ENCODE measurements at places on chromosomes 2 and 18.

DNA sequence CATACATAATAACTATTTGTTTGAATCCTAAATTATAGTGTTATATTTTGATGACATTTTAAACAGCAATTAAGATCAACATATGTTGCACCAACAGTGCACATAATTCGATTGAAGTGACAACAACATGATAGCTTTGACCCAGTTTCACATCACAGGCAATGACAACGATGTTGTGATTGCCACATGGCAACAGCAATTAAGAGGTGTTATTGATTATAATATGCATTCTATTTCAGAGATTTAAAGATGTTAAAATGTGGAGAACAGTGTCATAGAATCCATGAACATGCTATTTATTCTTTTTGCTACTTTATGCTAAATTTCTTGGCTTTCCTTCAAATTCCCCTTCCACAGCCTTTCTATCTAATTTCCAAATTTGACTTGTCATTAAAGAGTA, 68.3 kb upstream of the STAT1 start:
- DNase-seq: no peak

DNA sequence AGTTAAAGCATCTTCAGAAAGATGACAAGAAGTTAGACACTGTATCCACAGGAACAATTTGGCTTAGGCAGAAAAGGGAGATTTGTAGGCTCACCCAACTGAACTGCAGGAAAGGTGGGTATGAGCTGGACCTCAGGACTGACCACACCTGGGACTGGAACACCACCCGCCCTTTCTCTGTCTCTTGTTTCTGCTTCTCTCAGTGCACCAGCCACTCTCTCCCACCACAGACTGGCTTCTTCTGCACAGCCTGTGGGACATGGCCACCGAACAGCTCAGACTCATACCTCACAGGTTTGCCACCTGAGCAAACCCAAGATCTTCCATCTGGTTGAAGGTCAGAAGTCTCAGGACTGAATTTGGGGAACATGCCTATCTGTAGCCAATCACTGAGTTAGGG, 14.2 kb upstream of the MALT1 start:
- no peak for DNase-seq

GRCh38 chr18:45416168-45416567, 199.1 kb upstream of the SLC14A2 start:
- peak; percentile 99 for DNase-seq

DNA sequence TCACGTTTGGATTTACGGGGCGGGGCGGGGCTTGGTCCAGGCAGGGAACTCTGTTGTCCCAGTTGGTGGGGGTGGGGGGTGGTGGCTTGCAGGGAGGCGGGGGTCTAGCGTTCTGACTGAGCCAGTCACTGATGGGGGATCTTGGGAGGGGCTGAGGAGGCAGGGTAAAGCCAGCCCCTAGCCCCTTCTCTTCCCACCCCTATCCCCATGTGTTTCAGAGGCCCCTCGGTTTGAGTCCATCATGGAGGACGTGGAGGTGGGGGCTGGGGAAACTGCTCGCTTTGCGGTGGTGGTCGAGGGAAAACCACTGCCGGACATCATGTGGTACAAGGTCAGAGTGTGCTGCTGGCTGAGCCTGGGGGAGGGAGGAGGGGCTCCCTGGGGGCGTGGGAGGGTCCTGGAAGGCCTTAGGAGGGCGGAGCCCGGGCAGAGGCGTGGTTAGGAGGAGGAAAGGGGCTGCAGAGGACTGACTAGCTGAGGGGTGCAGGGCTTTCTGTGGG, 22.0 kb upstream of the GMPPA start:
- no peak for DNase-seq

DNA sequence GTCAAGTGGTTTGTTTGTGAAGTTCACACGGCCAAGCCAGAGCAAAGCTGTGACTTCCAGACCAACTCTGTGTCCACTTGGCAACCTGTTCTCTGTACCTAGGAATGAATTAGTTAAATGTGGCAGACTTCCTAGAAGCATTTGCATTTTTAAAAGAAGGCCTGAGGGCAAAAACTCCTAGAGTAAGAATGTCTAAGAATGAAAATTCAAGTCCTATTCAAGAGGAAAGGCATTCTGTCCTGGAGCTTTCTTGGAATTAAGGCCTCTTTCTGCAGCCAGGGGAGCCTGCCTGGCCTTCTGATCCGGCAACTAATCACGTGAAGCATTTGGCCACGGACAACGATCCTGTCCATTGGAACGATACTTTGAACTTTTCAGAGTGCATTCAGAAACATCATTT, 155.0 kb downstream of the SETBP1 start:
- DNase-seq: no peak

DNA sequence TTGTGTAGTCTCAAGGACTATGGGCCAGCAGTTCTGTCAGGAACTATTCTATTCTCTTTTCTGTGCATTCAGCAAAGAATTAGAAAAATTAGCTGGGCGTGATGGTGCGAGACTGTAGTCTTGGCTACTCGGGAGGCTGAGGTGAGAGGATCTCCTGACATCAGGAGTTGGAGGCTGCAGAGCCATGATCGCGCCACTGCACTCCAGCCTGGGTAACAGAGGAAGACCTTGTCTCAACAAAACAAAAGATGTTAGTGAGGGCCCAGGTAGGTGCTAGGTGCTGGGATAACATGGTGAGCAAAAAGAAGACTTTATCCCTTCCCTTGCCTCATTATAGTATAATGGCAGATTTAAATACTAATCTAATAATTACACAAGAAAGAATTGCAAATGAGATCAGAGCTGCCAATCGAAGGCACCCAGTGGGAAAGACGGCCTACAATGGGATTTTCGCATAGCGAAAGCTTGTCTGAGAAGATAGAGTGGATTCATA, 447 bp upstream of the MRPL19 start:
- no peak for DNase-seq

DNA sequence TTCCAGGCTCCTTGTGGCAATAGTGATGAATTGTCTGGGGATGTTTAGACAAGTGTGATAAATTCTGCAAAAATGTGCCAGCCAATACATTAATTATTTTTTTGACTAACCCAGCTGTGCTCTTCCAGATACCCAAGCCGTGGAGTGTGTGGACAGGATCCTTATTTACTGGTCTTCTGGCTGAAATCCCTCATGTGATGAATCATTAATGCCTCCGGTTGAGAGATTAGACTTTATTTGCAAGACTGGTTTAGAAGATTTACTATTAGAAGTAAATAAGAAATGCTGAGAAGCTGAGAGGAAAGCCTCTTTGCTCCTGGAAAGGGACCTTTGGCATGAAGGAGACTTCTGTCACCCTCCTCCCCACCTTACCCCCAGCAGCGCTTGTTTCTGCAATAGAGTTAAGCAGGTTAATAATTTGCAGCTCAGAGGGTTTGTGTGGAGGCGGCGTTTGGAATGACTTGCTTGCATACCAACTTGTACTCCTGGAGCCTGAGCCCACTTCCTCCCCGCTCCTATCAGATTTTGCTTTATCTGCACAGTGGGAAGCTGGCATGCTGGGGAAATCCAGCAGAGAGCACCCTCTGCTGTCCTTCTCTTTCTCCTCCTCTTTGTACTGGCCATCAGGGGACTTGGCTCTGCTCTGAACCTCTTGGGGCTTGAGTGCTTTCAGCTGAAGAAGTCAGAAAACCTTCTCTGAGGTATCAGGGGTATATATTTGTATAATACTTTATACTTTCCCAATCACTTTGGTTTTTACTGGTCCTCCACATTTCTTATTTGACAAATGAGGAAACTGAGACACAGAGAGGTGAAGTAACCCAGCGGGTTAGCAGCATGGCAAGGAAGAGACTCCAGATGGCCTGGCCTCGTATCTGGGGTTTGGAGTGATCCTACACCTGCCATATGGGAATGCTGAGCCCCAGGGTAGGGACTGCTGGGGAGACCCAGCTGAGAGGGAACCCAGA, 16.3 kb downstream of the SLC3A1 start:
- DNase-seq: peak; percentile 3
